ENCODE measurements at places on chromosomes 1 and 21. TPM values are rescaled to one million over a fixed set of nuclear protein-coding genes. Genes with fewer than 3 reads are reported as not detected.

DNA sequence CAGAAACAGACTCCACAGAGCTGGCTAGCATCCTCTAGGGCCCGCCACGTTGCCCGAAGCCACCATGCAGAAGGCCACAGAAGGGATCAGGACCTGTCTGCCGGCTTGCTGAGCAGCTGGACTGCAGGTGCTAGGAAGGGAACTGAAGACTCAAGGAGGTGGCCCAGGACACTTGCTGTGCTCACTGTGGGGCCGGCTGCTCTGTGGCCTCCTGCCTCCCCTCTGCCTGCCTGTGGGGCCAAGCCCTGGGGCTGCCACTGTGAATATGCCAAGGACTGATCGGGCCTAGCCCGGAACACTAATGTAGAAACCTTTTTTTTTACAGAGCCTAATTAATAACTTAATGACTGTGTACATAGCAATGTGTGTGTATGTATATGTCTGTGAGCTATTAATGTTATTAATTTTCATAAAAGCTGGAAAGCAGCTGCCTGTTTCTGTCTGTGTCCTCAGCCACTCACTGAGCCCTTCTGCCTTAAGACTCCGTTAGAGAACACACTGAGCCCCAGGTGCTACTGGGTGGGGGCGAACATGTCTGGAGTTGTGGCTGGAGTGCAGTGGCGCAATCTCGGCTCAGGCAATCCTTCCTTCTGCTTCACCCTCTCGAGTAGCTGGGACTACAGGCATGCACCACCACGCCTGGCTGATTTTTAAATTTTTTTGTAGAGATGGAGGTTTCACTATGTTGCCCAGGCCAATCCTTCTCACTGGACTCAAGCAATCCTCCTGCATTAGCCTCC lies 14.8 kb downstream of the MFSD2A start:
- no peak overlapping the region for H3K4me3 ChIP-seq
- H3K27me3 ChIP-seq = no peaks in the 10 kb centered on the region
- H3K27ac ChIP-seq = no peak overlapping the region
- no peaks in the 10 kb centered on the region for H3K36me3 ChIP-seq
- no peaks in the 10 kb centered on the region for H3K4me1 ChIP-seq

- peaks cover 9% of the 10 kb centered on the region for H3K4me1 ChIP-seq
- no peak overlapping the region for H3K4me3 ChIP-seq
- peak overlapping the region; percentile 94 for H3K27ac ChIP-seq
- H3K36me3 ChIP-seq = no peaks in the 10 kb centered on the region
- DNase-seq = no peak
- H3K27me3 ChIP-seq = no peaks in the 10 kb centered on the region
Measured at GRCh38 chr1:84603223-84603622, 29.0 kb upstream of the CTBS start.

GRCh38 chr1:40439247-40439646 lies 11.0 kb upstream of the ZFP69B start:
- H3K27me3 ChIP-seq = no peaks in the 10 kb centered on the region
- no peak overlapping the region for H3K4me3 ChIP-seq
- DNase-seq = no peak

DNA sequence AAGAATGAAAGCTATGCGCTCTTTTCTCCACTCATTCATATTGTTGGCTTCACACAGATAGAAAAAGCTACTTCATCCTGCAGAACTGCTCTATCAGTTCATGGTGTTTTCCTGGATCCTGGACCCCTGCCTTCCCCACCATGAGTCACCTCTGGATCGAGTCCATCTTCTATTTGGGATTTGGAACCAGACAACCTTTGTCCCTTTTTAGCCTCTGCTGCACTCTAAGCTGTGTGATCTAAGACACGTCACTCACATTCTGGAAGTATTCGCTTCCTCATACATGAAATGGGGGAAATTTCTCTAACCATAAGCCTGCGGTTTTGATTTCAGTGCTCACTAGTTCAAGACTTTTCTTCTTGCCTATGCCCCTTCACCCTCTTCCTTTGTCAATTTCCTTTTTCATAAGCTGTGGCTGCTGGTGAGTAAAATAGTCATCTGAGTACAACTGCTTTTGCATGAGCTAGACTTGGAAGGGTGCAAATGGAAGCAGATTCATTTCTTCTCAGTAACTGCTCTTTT lies 14.1 kb upstream of the DEGS1 start:
- peak; percentile 85 for DNase-seq
- no peaks in the 10 kb centered on the region for H3K27me3 ChIP-seq
- peak overlapping the region; percentile 71 for H3K27ac ChIP-seq
- no peak overlapping the region for H3K4me3 ChIP-seq
- peaks cover 6% of the 10 kb centered on the region for H3K4me1 ChIP-seq

DNA sequence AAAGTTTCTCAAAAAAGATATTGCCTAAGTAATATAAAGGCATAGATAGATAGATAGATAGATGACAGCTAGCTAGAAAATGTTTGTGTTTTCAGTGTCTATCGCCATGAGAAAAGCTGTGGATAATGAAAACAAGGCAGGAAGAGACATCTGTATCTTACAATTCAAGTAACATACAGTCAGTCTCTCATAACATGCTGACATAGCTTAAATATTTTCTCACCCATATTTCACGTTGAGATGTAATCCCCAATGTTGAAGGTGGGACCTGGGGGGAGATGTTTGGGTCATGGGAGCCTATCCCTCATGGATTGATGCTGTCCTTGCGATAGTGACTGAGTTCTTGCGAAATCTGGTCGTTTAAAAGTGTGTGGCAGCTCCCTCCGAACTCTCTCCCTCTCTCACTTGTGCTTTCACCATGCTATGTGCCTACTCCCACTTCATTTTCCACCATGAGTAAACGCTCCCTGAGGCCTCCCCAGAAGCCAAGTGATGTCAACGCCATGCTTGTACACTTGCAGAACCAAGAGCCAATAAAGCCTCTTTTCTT lies 856.8 kb upstream of the ADAMTS5 start:
- H3K4me3 ChIP-seq = no peak overlapping the region
- no peaks in the 10 kb centered on the region for H3K27me3 ChIP-seq
- no peak overlapping the region for H3K27ac ChIP-seq
- H3K36me3 ChIP-seq = no peaks in the 10 kb centered on the region
- H3K4me1 ChIP-seq = no peaks in the 10 kb centered on the region

GRCh38 chr1:66676613-66677298 lies 75.5 kb upstream of the DYNLT5 start:
- no peak overlapping the region for H3K4me3 ChIP-seq
- peak overlapping the region; percentile 86 for H3K27ac ChIP-seq
- H3K4me1 ChIP-seq = peaks cover 10% of the 10 kb centered on the region
- H3K27me3 ChIP-seq = no peaks in the 10 kb centered on the region
- DNase-seq = no peak

DNA sequence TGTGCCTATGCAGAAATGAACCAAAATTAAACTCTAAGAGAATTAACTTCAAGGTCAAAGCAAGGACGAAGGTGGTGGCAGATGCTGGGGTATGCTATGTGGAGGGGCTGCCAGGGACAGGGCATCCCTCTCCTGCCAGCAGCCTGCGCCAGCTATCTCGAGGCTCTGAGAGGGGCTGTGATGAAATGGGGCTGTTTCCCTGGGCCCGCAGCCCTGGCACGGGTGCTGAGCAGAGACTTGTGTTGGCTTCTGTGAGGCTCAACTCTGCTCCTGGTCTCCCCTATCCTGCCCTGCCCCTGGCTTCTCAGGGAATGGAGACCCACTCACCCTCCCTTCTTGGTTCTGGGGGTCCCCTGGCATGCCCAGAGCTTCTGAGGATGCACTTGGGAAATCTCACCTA lies 41.9 kb upstream of the TIAM1 start:
- H3K27ac ChIP-seq = no peak overlapping the region
- no peaks in the 10 kb centered on the region for H3K27me3 ChIP-seq
- no peak overlapping the region for H3K4me3 ChIP-seq
- no peaks in the 10 kb centered on the region for H3K4me1 ChIP-seq
- DNase-seq = no peak

- H3K4me3 ChIP-seq = no peak overlapping the region
- H3K4me1 ChIP-seq = no peaks in the 10 kb centered on the region
- H3K36me3 ChIP-seq = no peaks in the 10 kb centered on the region
- no peak for DNase-seq
- no peak overlapping the region for H3K27ac ChIP-seq
- no peaks in the 10 kb centered on the region for H3K27me3 ChIP-seq
Measured at GRCh38 chr1:84853741-84854721, 39.0 kb downstream of the LPAR3 start.

GRCh38 chr1:1304331-1305299 lies 3.1 kb downstream of the ACAP3 start:
- no peak for DNase-seq
- peaks cover under 1% of the 10 kb centered on the region for H3K36me3 ChIP-seq
- H3K27me3 ChIP-seq = no peaks in the 10 kb centered on the region
- peaks cover 37% of the 10 kb centered on the region for H3K4me1 ChIP-seq
- H3K27ac ChIP-seq = no peak overlapping the region

DNA sequence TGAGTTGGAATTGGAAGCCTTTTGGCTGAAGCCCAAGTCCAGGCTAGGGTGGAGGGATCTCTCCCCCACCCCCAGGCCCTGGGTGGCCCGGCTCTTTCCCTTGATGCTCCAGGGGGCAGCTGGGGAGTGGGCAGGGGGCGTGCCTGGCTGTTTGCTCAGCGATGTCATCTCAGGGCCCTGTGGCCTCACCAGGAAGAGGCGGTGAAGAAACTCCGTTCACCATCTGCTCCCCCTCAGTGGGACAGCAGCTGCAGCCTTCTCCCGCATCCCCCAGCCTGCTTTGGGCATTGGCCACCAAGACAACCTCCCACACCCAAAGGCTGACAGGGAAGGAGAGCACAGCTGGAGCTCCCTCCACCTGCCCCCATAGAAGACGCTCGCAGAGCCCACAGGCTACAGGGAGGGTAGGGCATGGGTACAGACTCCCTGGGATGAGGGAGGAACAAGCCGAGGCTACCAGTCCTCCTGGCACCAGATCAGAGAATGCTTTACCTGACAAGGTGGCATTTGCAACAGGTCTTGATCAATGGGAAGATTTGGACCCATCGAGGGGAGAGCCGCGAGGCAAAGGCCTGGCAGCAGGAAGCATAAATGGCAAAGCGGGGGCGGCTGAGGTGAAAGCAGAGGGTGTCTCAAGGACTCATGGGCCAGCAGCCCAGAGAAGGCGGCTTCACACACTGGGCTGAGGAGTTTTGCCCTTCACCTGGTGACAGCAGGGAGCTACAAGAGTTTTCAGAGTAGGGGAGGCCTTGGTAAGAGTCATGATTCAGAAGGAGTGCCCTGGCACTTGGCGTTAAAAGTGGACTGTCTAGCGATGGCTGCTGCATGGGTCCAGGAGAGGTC lies 6.5 kb upstream of the GUCA2A start:
- no peaks in the 10 kb centered on the region for H3K27me3 ChIP-seq
- DNase-seq = no peak
- H3K27ac ChIP-seq = no peak overlapping the region
- no peak overlapping the region for H3K4me3 ChIP-seq

GRCh38 chr1:214317734-214318133 lies 36.8 kb downstream of the SMYD2 start:
- H3K27ac ChIP-seq = no peak overlapping the region
- H3K4me1 ChIP-seq = no peaks in the 10 kb centered on the region
- H3K4me3 ChIP-seq = no peak overlapping the region

Gene RNASEL
- 0.43 TPM for total RNA-seq

Gene RGS1
- total RNA-seq = 13.0 TPM
